HFF-Myc (cell line): ENCODE measurements at places on chromosomes 4 and X.

DNA sequence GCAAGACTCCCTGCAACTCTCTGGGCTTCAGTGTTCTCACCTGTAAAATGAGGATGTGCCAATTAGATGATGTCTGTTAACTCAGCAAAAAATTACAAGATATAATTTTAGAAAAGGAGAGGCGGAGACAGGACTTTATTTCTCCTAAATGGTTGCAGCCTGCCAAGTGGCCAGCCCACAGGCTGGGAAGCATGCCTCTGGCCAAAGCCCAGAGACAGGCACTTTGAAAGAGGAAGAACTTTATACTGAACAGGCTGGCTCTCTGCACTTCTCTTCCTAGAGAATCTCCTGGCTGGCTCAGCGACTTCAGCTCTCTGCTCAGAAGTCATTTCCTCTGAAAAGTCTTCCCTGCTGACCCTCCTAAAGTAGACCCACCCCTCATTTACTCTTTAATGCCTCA is 3.7 kb downstream of the PRDM5 start:
- DNase-seq = no peak

DNA sequence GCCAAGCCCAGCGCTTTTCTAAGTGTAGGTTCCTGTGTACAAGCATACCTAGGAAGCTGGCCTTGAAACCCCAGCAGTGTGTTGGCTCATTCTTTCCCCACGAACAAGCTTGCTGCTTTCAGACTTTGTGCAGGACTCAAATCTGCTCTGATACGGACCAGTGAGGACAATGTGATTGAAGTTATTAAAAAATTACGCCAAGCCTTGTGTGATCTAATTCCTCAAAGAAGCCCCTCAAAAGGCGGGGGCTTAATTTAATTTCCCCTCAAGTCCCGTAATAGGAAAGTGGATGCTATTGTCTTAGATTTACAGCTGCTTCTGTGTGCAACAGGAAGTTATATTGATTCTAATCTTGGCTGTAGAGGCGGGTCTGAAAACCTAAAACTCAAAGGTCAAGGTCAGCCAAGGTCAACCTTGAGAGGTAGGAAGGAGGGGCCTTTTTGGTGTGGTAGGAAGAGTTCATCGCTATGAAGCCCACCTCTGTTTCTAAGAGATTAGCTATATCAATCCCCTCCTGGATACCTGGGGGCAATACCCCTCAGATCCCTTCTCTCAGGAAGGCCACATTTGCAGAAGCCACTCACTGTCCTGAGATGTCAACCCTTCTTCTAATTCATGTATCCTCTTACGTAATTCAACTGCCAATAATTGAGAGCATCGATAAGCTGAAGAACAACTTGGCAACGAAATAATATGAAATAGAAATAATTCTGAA is 45.1 kb downstream of the TBC1D9 start:
- DNase-seq = no peak

- DNase-seq = no peak
Observed at GRCh38 chrX:47176101-47176740, 17.4 kb upstream of the UBA1 start.

GRCh38 chrX:71128166-71128833 is 9.9 kb downstream of the MED12 start:
- DNase-seq = no peak

- no peak for DNase-seq
Observed at GRCh38 chr4:121227341-121227792, 63.2 kb upstream of the TNIP3 start.
